Activated gamma-delta T cell treated with Interleukin-2 at 50 U/mL for 16 hours (primary cell): ENCODE measurements at places on chromosomes 5 and 9.

- DNase-seq, result no peak
These were observed 17.2 kb upstream of the SIL1 start for GRCh38 chr5:139215107-139215975.

DNA sequence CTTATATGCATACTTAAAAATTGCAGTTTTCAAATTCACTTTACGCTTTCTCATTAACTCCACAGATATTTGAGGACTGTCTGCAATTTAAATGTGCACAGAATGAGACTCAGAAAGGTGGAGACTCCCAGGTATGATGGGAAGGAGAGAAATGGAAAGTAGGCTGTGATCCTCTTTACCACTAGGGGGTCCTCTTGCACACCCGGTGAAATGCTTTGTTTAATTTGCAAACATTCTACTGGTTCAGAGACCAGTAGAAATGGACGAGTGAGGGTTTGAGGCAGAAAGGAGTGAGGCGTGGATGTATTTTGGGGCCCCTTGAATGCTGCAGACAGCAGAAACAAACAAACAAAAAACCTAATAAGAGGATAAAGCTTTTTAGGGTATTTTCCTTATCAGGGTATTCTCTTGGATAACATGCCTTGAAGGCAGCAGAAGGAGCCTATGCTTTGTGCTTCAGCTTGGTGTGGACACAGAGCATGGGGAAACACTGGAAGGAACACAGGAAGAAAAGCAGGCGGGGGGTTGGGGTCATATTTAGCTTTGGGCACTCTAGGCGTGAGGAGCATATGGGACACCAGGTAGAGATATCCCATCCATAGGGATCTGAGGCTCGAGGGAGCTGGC lies 410.1 kb downstream of the DMRT2 start:
- no peak for DNase-seq

- no peak for DNase-seq
These were observed 244.7 kb downstream of the ICE1 start for GRCh38 chr5:5667136-5667554.

GRCh38 chr9:127330501-127330900 lies 65.9 kb downstream of the GARNL3 start:
- DNase-seq, result no peak

GRCh38 chr5:78424665-78425064 lies 64.2 kb downstream of the SCAMP1 start:
- DNase-seq, result no peak
